ENCODE measurements at places on chromosomes 2 and 18.

GRCh38 chr2:96869281-96869821 is 529 bp downstream of the SEMA4C start:
- H3K4me3 ChIP-seq = peak overlapping the region; percentile 66
- no peaks in the 10 kb centered on the region for H3K27me3 ChIP-seq
- DNase-seq = peak; percentile 19
- peaks cover 43% of the 10 kb centered on the region for H3K4me1 ChIP-seq

- H3K27ac ChIP-seq = no peak overlapping the region
- peaks cover 21% of the 10 kb centered on the region for H3K4me1 ChIP-seq
- DNase-seq = no peak
- no peak overlapping the region for H3K4me3 ChIP-seq
- H3K27me3 ChIP-seq = no peaks in the 10 kb centered on the region
- no peaks in the 10 kb centered on the region for H3K36me3 ChIP-seq
Observed at GRCh38 chr2:200453853-200454534, 55.9 kb downstream of the KCTD18 start.

GRCh38 chr2:70728128-70728527 is 39.9 kb downstream of the ADD2 start:
- H3K27me3 ChIP-seq = peaks cover 12% of the 10 kb centered on the region
- H3K4me3 ChIP-seq = no peak overlapping the region

- no peaks in the 10 kb centered on the region for H3K36me3 ChIP-seq
- peaks cover 24% of the 10 kb centered on the region for H3K4me1 ChIP-seq
Observed at GRCh38 chr18:23868136-23868785, 146.3 kb upstream of the TTC39C start.

DNA sequence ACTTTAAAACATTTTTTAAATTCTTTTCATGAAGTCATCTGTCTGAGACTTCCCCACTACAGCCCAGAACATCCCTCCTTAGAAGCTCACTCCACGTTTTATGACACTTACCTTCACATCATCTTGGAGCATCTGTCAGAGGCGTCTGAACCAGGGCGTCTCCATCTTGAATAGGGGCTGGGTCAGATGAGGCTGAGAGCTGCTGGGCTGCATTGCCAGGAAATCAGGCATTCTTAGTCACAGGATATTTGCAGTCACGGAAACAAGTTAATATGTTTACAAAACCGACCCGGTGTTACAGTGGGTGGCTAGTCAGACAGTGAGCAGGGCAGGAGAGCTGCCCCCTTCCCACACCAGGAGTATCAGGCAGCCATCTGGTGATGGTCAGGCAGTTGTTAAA is 456.5 kb downstream of the FBXO15 start:
- H3K27me3 ChIP-seq = no peaks in the 10 kb centered on the region
- H3K4me1 ChIP-seq = no peaks in the 10 kb centered on the region
- no peak overlapping the region for H3K27ac ChIP-seq
- DNase-seq = no peak
- H3K4me3 ChIP-seq = no peak overlapping the region

DNA sequence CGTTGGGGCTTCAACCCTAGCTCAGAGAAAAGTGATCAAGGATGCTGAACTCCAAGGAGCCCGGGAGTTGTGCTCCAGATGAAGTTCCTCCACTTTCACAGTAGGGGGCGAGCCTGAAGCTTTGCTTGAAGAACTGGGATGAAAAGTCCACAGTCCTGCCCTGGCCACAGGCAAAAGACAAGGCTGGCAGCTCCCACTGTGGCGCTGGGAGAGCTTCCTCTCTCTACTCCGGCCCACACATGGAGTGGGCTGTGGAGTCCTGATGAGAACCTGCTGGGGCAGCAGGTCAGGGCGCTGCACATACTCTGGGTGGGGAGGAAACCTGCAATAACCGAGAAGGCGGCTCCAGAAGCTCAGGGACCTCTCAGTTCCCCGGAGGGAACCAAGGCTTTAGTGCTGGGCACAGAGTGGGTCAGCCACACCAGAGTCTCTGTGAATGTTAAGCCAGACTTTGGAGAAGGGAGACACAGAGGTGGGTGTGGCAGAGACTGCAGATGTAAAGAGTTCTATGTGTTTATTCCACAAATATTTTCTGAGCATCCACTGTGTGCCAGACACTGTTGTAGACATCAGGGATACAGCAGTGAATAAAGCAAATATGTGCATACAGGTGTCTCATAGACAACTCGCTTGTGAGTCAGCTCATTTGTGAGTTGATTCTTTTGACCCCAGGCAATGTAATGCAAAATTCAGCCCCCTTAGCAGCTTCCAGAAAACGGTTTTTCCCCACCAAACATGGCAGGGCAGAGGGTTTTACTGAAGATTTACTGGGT is 48.0 kb upstream of the MRPL33 start:
- no peak overlapping the region for H3K4me3 ChIP-seq
- H3K4me1 ChIP-seq = peaks cover 29% of the 10 kb centered on the region
- H3K27me3 ChIP-seq = no peaks in the 10 kb centered on the region
- peak; percentile 62 for DNase-seq
- H3K36me3 ChIP-seq = no peaks in the 10 kb centered on the region
- no peak overlapping the region for H3K27ac ChIP-seq

DNA sequence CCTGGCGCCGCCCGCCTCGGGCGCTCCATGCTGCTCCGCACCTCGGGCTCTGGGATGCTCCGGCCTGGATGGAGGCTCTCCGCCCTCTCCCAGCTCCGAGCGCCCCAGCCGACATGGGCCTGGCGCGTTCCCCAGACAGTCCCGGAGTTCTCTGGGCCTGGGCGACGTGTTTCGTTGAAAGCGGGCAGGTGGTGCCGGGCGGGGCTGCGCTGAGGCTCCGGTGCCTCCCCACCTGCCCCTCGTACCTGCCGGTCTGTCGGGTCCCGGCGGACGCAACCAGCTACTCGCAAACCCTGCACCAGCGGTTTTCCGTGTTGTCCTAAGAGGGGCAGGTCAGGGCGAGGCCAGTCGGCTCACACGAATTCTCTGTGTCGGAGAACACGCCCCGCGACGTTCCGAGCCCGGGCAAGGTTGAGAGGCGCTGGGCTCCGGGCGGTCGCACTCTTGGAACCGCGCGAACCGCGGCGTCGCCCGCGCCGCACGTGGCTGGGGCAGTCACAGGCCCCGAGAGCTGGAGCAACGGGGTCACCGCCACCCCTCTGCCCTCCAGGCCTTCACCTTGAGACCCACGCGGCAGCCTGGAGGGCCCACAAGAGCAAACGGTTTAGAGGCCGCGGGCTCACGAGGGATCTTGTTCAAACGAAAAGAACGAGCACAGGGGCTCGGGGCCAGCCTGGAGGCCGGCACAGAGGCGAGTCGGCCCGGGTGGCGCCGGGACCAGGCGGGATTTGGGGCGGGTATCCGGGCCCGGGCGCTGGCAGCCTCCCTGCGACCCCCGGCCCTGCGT is 4.2 kb upstream of the SIX2 start:
- H3K4me1 ChIP-seq = peaks cover 7% of the 10 kb centered on the region
- no peak overlapping the region for H3K27ac ChIP-seq
- no peaks in the 10 kb centered on the region for H3K36me3 ChIP-seq
- no peak for DNase-seq

DNA sequence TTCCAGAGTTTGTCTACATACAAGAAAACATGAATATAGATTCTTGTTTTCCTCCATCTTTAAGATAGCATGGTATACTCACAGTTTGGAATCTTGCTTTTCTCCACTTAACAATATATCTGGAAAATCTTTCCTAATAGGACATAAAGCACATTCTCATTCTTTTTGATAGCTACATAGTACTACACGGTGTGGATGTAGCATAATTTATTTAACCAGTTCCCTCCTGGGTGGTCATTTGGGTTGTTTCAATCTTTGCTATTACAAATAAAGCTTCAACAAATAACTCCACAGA is 19.7 kb downstream of the MXD1 start:
- no peak overlapping the region for H3K27ac ChIP-seq
- no peaks in the 10 kb centered on the region for H3K27me3 ChIP-seq
- peaks cover 9% of the 10 kb centered on the region for H3K4me1 ChIP-seq

- H3K27me3 ChIP-seq = no peaks in the 10 kb centered on the region
- peak; percentile 10 for DNase-seq
- H3K4me1 ChIP-seq = no peaks in the 10 kb centered on the region
- no peaks in the 10 kb centered on the region for H3K36me3 ChIP-seq
Observed at GRCh38 chr2:535222-535621, 142.0 kb downstream of the TMEM18 start.

GRCh38 chr2:44330801-44331200 is 30.5 kb downstream of the PREPL start:
- no peaks in the 10 kb centered on the region for H3K4me1 ChIP-seq
- H3K27ac ChIP-seq = no peak overlapping the region
- no peaks in the 10 kb centered on the region for H3K27me3 ChIP-seq

- H3K27ac ChIP-seq = no peak overlapping the region
- no peaks in the 10 kb centered on the region for H3K4me1 ChIP-seq
- H3K36me3 ChIP-seq = no peaks in the 10 kb centered on the region
Observed at GRCh38 chr2:70626254-70626990, 72.8 kb upstream of the TGFA start.

DNA sequence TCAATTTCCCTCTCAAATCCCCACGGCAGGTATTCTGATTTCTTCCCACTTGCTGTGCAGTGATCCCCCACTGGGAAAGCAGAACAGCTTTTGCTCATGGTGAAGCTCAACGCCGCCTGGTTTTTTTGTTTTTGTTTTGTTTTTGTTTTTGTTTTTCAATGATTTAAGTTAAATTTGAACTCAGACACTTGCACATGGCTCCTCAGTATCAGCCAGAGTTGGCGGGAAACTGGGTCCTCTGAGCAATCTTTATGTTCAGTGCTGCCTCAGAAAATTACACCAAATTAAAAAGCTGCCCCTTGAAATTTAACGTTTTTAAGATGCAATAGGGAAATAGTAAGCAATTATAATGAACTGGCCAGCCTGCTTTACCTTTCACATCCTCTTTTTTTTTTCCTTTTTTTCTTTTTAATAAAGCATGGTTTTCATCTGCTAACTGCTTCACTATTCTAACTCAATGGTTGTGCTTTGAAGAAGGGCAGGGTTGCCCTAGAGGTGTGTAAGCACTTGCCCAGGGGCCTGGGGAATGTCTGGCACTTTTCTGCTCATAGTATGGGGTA is 277.0 kb upstream of the HNRNPA3 start:
- no peak overlapping the region for H3K27ac ChIP-seq
- peaks cover 32% of the 10 kb centered on the region for H3K27me3 ChIP-seq
- DNase-seq = no peak
- no peaks in the 10 kb centered on the region for H3K4me1 ChIP-seq
- no peaks in the 10 kb centered on the region for H3K36me3 ChIP-seq
- H3K4me3 ChIP-seq = no peak overlapping the region

- H3K4me3 ChIP-seq = peak overlapping the region; percentile 82
- H3K27ac ChIP-seq = peak overlapping the region; percentile 77
- no peak for DNase-seq
Observed at GRCh38 chr18:56637711-56638231, 621 bp downstream of the TXNL1 start.

- no peak for DNase-seq
- H3K4me1 ChIP-seq = no peaks in the 10 kb centered on the region
- no peak overlapping the region for H3K4me3 ChIP-seq
- no peak overlapping the region for H3K27ac ChIP-seq
- H3K36me3 ChIP-seq = no peaks in the 10 kb centered on the region
Observed at GRCh38 chr2:124559236-124559635, 534.1 kb downstream of the CNTNAP5 start.

GRCh38 chr2:191041418-191042161 is 27.6 kb upstream of the STAT1 start:
- H3K27ac ChIP-seq = peak overlapping the region; percentile 33
- peaks cover 12% of the 10 kb centered on the region for H3K4me1 ChIP-seq
- DNase-seq = peak; percentile 63
- no peaks in the 10 kb centered on the region for H3K27me3 ChIP-seq

DNA sequence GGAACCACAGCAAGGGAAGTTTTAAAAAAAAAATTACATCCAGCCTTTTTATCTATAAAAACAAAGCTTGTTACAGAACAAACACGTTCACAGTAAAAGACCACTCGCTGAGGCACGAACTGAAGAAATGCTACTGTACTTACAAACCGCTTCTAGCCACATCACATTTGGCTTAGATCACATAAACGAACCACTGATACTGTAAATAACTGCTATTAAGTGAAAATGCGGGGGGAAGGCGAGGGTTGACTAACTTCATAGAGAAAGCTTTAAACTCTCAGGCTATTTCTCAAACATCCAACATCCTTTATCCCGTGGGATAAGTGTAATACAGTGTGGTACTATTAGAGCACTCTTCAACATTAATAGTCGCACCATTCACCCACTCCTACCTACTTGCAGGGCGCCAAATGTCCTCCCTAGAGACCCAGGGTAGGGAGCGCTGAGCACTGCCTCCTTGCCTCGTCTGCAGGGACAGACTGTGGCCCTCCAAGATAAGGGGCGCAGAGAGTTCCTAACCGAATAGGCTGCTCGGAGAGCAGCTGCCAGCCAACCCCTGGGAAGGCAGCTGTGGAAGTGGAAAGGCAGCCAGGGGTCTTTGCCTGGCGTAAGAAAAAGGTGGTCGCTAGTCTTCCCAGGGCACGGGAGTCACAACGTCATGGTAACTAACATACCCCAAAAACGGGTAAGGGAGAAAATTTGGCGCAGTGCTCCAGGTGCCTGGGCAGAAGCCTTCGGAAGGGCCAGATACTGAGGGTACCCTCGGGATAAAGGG is 854 bp downstream of the GPR155 start:
- peak overlapping the region; percentile 82 for H3K4me3 ChIP-seq
- DNase-seq = no peak
- H3K36me3 ChIP-seq = no peaks in the 10 kb centered on the region
- H3K27me3 ChIP-seq = no peaks in the 10 kb centered on the region

- no peak overlapping the region for H3K27ac ChIP-seq
- H3K4me3 ChIP-seq = no peak overlapping the region
- no peak for DNase-seq
- H3K36me3 ChIP-seq = no peaks in the 10 kb centered on the region
Observed at GRCh38 chr2:235157746-235158482, 206.1 kb downstream of the SH3BP4 start.

DNA sequence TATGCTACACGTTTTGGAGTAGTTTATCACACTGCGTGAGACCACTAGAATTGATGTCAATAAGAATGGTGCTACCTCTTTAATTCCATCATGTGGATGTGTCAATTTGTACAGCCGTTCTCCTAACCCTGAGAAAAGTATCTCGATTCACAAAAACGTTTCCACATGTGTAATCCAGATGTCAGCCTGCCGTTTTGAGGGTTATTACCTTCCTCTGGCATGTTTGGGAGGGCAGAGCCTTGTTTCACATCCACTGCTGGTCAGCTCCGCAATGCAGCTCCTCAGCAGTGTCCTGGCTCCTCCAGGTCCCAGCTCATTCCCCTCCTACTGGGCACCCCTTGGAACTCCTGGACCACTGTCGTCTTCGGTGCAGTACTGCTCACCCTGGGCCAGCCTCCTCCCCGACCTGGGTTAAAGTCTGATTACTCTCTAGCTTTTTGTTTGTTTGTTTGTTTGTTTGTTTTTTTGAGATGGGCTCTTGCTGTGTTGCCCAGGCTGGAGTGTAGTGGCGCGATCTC is 34.6 kb downstream of the COPS7B start:
- no peaks in the 10 kb centered on the region for H3K4me1 ChIP-seq
- H3K36me3 ChIP-seq = no peaks in the 10 kb centered on the region
- no peak overlapping the region for H3K27ac ChIP-seq
- DNase-seq = no peak
- no peaks in the 10 kb centered on the region for H3K27me3 ChIP-seq

- no peaks in the 10 kb centered on the region for H3K36me3 ChIP-seq
- H3K27me3 ChIP-seq = no peaks in the 10 kb centered on the region
- no peak overlapping the region for H3K27ac ChIP-seq
- no peaks in the 10 kb centered on the region for H3K4me1 ChIP-seq
Observed at GRCh38 chr2:215447056-215447455, 11.2 kb upstream of the FN1 start.

- no peaks in the 10 kb centered on the region for H3K36me3 ChIP-seq
- no peak for DNase-seq
- no peak overlapping the region for H3K4me3 ChIP-seq
- H3K27me3 ChIP-seq = no peaks in the 10 kb centered on the region
- no peaks in the 10 kb centered on the region for H3K4me1 ChIP-seq
- no peak overlapping the region for H3K27ac ChIP-seq
Observed at GRCh38 chr2:37576831-37577230, 94.6 kb downstream of the CDC42EP3 start.
